ENCODE measurements at places on chromosomes 6 and 20.

DNA sequence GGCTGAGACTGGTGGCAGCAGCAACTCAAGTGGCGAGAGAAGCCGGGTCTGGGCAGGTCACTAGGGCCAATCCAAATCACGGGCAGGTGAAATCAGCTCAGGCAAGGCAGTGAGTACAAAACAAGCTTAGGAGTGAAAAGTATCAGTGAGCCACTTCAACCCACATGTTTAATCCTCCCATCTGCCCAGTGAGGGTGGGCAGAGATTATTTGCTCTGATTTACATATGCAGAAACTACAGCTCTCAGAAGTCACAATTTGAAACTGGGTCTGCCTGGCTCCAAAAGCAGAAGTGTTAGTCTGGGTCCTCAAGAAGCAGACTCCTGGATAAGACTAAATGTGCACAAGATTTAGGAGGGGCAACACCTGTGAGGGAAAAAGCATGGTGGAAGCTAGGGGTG lies 173.7 kb upstream of the LRFN2 start:
- no peak for DNase-seq

DNA sequence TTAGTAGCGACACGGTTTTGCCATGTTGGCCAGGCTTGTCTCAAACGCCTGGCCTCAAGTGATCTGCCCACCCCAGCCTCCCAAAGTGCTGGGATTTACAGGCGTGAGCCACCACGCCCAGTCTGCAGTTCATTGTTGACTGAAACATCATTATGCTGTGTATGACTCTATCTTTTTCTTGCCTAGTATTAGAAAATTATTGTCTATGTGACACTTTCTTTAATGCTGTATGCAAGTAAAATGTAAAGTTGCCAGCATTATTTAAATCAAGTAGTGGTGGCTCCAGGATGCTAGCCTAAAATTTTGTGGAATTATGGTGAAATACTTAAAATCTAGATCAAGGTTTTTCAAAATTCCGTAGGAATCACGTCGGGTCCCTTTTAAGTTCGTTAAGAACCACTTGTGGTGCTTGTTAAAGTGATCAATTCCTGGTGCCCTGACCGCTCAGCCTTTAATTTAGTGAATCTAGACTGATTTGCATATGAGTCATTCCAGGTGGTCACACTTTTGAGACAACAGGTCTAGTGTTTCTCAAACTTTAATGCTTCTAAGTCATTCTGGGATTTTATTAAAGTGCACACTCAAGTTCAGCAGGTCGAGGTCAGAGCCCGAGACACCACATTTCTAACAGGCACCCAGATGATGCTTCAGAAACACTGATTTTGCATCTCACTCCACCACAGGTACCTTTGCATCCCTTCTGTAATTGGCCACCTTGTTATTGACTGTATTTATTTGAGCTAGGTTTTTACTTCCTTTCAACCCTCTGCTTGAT lies 132.6 kb upstream of the MTHFD1L start:
- no peak for DNase-seq

DNA sequence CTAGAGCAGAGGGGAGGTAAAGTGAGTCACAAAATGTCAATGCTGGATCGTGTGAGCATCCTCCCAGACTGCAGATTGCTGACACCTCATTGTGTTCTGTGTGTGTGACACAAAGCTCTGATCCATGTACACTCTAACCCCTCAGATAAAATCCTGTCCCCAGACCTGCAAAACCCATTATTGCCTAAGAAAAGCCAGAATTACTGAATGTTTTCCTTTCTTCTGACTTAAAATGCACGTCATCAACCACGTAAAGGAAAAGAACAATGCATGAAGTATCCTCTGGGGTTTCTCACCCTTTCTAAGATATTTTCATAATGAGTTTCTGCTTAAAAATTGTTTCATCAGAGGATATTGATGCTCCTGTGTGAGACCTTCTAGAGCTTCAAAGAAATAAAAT lies 218.0 kb upstream of the PREP start:
- no peak for DNase-seq

- DNase-seq: no peak
Measured at GRCh38 chr20:24321973-24322372, 147.5 kb upstream of the SYNDIG1 start.

GRCh38 chr6:124714728-124715127 lies 247.5 kb upstream of the RNF217 start:
- no peak for DNase-seq

DNA sequence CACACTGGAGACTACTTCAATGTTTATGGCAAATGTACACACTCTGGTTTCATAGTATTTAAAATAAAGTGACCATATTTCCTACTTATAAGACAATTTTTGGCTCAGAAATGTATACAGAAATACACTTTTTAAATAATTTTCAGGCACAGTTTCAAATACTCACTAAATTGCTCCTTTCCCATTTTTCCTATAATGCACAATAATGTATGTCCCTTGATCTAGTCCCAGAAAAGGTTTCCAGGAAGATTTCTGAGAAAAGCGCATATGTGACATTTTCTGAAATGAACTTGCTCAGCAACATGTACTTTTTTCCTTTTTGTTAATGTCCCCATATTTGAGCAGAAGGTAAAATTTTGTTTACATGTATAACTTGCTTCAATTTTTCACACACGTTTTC lies 591.4 kb downstream of the CD109 start:
- no peak for DNase-seq

GRCh38 chr6:163147994-163148393 lies 266.5 kb upstream of the QKI start:
- no peak for DNase-seq

DNA sequence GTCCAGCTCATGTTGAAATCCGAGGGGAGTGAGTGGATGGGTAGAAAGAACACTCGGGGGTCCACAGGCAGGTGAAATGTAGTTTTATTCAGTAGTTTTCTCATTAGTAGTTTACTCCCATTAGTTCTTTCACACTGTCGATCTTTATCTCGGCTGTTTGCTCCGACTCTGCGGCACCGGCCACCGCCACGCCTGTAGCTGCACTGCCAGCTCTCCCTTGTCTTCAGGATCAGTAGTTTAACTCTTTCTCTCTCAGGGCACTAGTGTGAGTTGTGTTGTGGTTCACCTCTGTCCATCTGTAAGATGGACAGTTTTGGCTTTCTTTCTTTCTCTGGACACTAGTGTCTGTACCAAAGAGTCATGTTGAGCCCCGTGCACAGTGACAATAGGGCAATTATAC lies 195.7 kb downstream of the LMBRD1 start:
- no peak for DNase-seq

DNA sequence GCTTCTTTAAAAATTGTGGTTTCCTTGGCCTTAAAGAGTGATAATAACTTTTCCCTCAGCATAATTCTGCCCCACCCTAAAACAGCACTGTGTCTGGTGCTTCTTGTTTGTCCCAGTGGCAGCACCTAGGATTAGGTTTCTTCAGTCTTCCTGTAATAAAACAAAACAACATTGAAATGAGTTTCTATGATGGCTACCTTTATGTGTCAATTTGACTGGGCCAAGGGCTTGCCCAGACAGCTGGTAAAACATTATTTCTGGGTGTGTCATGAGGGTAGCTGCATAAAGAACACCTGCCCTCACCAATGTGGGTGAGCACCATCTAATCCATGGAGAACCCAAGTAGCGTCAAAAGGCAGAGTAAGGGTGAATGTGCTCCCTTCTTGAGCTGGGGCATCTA lies 117.8 kb downstream of the QRSL1 start:
- no peak for DNase-seq

- DNase-seq: no peak
Measured at GRCh38 chr6:168064226-168064807, 14.7 kb downstream of the FRMD1 start.

- no peak for DNase-seq
Measured at GRCh38 chr6:13788820-13789219, 25.5 kb downstream of the MCUR1 start.

- DNase-seq: no peak
Measured at GRCh38 chr20:51223183-51223720, 200.3 kb upstream of the KCNG1 start.

GRCh38 chr6:101263596-101263995 lies 129.9 kb upstream of the GRIK2 start:
- no peak for DNase-seq

GRCh38 chr6:72588155-72588554 lies 33.7 kb upstream of the KCNQ5 start:
- no peak for DNase-seq

GRCh38 chr20:48724382-48724781 lies 103.4 kb downstream of the PREX1 start:
- DNase-seq: no peak

DNA sequence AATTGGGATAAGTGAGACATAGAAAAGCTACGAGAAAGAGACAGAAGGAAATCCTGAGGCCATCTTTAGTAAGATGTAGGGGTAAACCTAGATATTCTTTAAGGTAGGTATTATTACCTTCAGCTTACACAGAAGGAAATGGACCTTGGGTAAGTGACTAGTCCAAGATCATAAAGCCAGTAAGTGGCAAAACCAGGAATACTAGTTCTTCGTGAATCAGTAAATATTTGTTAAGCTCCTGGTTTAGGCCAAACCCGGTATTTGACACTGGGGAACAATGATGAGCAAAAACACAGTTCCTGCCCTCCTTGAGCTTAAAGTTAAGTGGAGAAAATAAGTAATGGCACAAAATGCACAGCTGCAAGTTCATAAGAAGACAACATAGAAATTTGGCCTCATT lies 5.3 kb downstream of the TRIM39 start:
- DNase-seq: no peak

DNA sequence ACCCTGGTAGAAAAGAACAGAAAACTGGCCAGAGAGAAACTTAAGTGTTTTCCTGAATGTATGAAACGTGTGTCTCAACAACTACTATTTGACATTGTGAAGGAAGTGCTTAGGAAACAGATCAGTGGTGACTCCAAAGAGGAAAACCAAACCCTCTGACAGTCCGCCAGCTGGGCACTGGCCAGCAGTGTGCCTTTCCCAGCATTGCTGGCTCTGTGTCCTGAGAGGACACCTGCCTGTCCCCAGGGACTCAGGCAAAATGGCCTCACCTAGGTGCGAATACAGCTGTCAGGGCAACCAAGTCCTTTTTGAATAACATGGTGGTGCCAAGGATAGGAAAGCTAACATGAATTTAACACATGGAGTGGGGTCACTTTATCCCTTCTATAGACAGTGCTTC lies 72.5 kb downstream of the NDUFAF5 start:
- no peak for DNase-seq

- no peak for DNase-seq
Measured at GRCh38 chr6:41929924-41930323, 8.6 kb downstream of the BYSL start.

DNA sequence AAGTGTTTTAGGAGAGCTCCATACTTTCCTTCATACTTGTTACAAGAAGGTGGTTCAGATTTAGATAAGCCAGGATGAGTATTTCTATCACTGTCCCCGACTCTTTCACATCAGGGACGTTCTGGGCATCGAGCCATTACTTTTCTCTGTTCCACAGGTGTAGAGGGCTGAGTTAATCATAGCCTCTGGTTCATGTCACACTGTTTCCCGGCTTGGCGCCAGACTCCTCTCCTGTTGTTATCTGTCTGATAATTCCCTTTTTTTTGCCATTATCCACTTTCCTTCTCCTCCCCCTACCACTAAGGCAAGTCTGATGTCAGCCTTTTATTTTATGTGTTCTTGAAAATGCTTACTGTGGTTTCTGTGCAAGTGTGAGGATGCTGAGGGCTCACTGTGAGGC lies 593.4 kb downstream of the UTRN start:
- DNase-seq: no peak

DNA sequence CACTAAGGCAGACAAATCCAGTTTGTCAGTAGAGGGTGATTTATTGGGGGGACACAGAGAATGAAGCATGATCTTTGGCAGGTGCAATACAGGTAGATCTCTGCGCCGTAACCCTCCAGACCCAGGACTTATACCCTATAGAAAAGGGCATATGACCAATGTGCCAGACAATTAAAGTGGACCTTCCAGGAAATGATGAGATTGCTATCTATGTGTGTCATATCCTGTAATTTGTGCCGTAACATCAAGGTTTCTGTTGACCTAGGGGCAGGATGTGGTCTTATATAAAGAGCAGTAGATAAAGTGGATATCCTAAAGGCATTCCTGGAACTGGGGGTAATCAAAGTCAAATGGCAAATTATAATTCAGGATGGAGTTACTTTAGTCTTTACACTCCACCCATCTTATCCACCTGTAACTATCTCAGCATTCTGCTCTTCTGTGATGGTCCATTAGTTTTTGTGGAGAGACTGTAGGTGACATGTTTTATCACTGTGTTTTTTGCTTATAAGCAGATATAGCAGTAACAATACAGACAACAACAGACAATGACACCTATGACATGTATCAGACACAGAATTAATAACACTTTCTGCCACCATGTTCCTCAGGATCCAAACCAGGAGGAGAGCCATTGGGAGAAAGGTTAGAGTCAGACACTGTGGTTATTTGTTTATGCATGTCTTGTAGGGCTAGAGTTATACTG lies 43.1 kb upstream of the ZNF337 start:
- no peak for DNase-seq

DNA sequence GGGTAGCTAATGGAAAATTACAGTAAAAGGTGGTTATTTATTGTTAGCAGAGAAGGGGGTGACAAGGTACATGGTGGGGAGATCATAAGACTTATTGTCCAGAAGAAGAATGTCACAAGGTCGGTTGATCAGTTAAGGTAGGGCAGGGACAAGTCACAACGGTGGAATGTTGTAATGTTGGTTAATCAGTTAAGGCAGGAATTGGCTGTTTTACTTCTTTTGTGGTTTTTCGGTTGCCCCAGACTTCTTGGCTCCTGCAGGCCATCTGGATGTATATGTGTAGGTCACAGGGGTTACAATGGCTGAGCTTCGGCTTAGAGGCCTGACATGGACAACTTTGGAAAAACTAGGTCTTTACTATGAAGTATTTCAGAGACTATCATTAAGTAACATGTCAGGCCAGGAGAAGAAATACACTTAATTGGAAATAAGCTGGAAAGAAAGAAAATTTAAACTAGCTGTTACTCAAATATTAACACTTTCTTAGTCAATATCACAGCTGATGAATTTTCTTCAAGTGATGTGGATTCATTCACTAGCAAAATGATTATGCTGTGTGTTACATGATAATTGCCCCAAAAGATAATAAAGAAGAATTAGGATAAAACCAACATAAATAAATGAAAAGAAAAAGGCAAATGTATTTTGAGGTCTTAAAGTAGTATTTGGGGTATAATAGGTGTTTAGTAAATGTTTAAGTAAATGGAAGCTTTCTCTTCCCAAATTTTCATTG lies 4.4 kb downstream of the AIG1 start:
- no peak for DNase-seq

GRCh38 chr6:16168858-16169257 lies 40.0 kb downstream of the MYLIP start:
- no peak for DNase-seq

DNA sequence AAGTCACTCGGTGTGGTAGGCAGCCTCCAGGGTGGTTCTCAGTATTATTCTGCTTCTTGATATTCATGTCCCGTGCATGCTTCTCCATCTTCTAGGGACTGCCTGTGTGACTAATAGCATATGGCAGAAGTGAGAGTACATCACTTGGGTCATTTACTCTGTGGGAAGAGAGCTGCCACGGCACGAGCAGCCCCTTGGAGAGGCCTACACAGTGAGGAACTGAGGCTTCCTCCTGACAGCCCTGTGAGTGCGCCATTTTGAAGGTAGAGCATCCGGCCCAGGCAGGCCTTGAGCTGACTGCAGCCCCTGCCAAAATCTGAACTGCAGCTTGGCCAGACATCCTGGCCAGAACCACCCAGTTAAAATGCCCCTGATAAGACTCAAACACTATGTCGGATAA lies 17.3 kb upstream of the MCUR1 start:
- DNase-seq: no peak
